ENCODE measurements at places on chromosomes 2 and 18.

GRCh38 chr2:209476367-209477208 is 52.7 kb downstream of the MAP2 start:
- DNase-seq: no peak

DNA sequence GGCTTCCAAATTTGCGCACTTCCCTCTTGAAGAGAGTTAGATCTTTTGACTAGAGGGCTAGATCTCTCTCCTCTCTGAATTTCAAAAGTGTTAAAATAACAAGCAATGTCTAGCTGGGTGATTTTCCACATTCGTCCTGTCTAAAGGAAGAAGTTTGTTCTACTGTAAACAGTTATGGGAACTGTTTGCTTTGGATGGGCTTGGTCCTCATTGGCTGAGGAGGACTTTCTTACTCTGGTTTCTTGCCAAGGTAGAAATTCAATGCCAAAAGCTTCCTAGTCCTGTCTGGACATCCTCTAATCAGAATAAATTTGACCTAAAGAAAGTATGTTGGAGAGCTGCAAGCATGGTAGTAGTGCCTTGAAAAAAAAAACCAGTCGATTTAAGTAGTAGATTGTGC is 47.4 kb upstream of the RAPH1 start:
- DNase-seq: no peak

DNA sequence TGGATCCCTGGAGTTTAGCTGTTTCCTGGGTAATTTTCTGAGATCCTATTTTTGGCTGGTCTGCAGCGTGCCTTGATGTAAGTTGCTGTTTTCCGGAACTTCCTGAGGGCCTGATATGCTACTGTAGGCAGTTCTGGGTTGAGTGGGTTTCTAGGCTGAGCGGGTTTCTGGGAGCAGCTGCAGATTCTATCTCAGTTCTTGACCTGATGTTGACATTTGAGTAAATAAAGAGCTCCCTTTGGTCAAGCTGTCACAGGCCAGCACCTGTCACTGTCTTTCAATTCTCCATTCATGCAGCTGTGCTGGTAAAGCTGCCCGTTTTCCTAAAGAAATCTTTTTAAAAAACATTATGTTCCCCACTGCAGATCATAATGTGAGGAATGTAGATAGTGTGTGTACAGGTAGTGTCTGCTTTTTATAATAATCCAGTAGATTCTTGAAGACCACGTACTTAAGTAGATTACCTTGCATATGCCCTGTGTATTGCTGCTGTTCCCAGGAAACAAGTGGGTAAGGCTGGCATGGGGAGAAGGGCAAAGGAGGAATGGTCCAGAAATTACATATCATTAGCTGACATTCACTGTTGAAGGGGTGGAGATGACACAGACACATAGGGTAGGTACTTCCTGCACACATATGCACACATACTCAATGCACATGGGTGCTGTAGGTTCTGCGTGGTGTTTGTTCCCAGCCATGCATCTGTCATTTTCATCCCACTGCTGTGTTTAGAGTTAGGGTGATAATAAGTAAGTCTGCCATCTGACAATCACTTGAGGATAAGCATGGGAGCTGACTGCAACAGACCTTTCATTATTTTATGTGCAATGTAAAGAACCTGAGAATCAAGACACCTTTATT is 25.9 kb downstream of the CD28 start:
- DNase-seq: no peak

DNA sequence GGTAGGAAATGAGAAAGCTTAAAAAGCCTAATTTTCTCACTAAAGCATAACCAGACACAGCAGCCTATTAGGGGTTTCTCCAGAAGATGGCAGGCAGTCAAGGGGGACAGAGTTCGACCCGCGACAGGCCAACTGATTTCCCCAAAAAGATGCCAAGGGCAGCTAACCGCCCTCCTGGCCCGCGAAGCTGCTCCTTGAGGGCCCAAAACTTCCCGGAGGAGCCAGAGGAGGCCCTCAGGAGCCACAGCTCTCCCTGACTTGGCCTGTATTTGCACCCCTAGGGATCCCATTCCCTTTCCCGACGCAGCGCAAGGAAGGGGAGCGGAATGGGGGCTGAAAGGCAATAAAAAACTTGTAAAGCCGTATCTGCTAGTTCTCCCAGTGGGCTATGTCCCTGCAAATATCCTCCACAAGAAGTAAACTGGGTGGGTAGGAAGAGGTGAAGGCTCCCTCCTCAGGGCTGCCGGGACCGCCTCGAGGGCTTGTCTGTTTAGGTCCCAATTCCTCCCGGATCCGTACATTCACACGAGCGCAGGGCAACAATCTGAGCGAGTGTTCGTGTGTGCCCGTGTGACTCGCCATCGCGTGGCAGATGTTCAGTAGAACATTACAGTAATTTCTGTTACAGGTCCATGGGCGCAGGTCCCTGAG is 756 bp upstream of the NAGK start:
- peak; percentile 26 for DNase-seq

- no peak for DNase-seq
Measured at GRCh38 chr2:97737421-97738178, 24.2 kb downstream of the ZAP70 start.

- no peak for DNase-seq
Measured at GRCh38 chr2:129174143-129174542, 805.3 kb upstream of the RAB6C start.

DNA sequence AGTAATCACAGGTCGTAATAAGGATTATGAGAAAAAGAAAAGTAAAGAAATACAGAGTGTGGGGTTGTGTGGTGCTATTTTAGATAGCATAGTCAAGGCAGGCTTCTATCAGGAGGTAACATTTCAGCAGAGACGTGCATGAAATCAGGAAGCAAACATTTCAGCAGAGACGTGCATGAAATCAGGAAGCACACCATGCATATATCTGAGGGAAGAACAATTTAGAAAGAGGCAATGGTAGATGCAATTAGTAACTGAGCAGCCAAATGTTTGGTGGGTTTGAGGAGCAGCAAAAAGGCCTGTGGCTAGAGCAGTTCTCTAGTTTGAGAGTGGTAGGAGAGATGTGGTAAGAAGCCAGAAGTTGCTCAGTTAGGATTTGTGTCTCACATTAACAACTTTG is 713.7 kb downstream of the ADCYAP1 start:
- no peak for DNase-seq

- no peak for DNase-seq
Measured at GRCh38 chr2:3542107-3542506, 16.0 kb downstream of the RNASEH1 start.

DNA sequence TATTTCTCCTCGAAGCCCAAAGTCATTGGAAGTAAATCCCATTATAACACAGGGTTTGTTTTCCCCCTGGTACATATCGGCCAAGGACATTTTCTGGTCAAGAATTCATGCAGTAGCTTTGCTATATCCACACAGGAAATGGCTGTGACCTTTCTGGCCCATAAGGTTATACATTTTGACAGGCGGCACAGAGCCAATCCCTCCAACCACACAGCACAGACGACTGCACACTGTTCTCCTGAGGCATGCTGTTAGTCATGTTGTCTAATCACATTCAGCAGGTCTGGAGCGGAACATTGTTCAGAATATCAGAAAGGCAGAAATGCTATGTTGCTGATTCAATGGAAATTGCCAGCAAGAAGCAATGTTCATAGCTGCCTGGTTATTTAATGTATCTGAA is 742.3 kb upstream of the SLC8A1 start:
- peak; percentile 22 for DNase-seq

- DNase-seq: no peak
Measured at GRCh38 chr2:238087211-238087610, 12.9 kb upstream of the ESPNL start.

- no peak for DNase-seq
Measured at GRCh38 chr2:127763776-127764175, 47.2 kb downstream of the WDR33 start.

DNA sequence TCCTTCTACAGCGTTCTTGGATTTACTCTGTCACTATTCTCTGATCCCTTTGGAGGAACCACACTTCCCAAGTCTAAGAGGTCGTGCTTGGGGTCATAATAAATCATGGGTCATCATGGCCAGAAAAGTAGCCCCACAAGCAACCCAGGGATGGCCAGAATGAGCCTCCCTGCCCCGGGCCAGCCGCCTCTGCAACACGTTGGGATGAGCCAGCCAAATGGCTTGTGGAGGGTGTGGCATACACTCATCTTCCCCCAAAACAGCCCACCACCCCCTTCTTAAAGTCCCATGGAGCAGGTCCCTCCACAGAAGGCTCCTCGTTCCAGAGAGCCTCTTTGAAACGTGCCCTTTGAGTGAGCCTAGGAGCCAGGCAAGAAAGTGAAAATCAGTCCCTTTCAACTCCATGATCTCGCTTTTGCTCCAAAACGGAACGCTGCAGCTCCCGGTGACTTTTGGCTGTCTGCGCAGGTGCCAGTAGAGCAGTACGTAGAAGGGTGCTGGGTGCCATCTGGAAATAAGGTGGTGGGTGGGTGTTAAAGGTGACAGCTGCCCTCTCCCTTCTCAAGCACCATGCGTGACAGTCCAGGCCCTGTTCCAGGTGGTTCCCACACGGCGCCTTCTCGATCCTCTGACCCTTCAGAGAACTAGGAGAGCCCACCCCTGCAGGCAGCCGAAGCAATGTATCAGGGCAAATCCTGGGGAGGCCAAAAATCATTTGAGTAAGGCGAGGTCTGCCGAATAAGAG is 48.5 kb upstream of the FOSL2 start:
- no peak for DNase-seq

GRCh38 chr2:36137612-36138011 is 218.0 kb upstream of the CRIM1 start:
- no peak for DNase-seq

GRCh38 chr2:24818721-24819167 is 25.5 kb downstream of the CENPO start:
- no peak for DNase-seq

DNA sequence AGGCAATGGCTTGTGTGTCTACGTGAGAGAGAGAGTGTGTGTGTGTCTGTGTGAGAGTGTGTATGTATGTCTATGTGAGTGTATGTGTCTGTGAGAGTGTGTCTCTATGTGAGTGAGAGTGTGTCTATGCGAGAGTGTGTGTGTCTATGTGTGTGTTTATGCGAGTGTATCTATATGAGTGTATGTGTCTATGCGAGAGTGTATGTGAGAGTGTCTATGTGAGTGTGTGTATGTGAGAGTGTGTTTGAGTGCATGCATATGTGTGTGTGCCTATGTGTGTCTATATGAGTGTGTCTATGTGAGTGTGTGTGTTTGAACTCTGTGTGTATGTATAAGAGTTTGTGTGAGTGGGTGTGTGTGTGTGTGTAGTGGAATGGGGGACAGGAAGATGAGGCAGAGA is 9.8 kb upstream of the GNLY start:
- DNase-seq: no peak

GRCh38 chr2:167510071-167510759 is 621.9 kb downstream of the XIRP2 start:
- DNase-seq: no peak

- no peak for DNase-seq
Measured at GRCh38 chr2:71974846-71975245, 172.8 kb downstream of the CYP26B1 start.

GRCh38 chr2:201806442-201807170 is at the start of gene CDK15:
CDK15 (plus strand) TSS chr2:201806537; CDS start chr2:201806665, 128 bp downstream.
- DNase-seq: no peak

- no peak for DNase-seq
Measured at GRCh38 chr2:98473995-98474780, 29.5 kb downstream of the INPP4A start.

DNA sequence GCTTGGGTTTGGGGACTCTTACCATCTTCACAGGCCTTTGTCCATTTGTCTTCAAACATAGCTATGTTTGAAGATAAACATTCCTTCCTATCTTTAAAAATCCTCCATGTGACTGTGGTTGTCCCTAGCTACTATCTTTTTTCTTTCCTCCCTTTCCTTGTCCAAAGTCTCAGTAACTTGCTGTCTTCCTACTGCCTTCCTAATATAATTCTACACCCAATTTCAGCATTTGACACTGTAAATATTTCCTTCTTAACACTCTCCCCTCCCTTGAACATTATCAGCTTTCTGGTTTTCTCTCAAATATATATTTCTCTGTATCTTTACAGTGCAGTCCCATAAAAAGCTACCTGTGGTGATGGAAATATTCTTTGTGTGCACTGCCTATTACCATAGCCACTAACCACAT is 5.3 kb upstream of the SP3 start:
- DNase-seq: no peak

- peak; percentile 74 for DNase-seq
Measured at GRCh38 chr2:22904126-22904684, 480.8 kb upstream of the KLHL29 start.

DNA sequence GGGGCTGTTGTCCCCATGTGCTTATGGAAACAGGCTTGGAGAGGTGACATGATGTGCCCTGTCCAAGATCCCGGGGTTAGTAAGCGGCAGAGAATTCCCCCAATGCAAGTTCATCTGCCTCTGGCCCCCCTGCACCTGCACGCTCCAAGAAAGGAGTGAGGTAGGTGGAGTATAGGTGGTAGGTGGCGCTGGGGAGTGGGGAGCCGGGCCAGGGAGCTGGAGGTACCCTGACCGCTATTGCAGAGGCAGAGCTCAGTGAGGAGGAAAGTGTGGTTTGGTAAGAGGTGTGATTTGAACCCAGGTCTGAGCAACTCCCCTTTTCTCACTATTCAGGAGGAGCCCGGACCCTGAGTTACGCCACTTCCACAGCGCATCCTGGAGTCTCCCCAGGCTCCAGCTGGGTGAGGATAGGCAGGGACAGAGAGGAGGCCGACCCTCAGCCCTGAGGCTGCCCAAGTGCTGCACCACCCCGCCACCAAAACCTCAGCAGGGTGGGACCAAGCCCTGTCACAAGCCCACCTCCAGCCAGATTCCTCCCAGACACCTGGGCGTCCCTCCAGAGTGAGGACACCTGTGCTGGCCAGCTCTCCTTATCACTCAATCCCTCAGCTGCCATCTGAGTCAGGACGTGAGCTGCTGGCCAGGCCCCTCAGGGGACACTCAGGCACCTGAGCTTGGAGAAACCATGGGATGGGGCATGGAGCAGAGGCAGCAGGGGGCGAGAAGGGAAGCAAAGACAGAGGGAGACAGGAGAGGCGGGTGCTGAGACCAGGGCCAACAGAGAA is 5.6 kb downstream of the HAAO start:
- DNase-seq: no peak

DNA sequence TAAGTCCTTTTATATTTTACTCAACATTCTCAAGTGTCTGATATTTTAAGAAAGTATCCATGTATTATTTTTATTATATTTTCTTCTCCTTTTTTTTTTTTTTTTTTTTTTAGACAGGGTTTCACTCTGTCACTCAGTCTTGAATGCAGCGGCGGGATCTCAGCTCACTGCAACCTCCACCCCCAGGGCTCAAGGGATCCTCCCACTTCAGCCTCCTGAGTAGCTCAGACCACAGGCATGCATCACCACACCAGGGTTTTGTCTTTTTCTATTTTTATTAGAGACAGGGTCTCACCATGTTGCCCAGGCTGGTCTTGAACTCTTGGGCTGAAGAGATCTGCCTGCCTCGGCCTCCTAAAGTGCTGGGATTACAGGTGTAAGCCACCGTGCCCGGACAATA is 212.1 kb downstream of the TCF4 start:
- DNase-seq: no peak

- DNase-seq: no peak
Measured at GRCh38 chr18:10057894-10058791, 144.3 kb downstream of the VAPA start.

- DNase-seq: no peak
Measured at GRCh38 chr18:23732439-23732838, 43.2 kb downstream of the LAMA3 start.

GRCh38 chr2:121090088-121090715 is 194.8 kb downstream of the TFCP2L1 start:
- no peak for DNase-seq
